ENCODE measurements at places on chromosomes 2 and 18.

DNA sequence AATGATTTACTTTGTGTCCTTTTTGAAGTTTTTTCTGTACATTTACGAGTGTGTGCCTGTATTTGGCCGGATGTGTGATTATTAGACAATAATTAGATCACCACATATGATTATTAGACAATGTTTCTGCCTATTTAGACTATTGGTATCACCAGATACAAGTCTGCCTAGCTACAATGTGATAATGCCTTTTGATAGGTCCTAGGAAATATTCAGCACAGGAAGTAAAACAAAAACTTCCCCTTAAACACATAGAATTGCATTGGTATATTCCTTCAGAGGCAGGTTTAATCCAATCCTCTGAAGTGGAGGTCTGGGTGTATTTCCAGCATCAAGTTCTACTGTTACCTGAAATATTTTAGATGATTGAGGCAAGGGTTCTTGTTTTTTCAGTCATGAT, 275.1 kb downstream of the TGIF1 start:
- no peak for DNase-seq

DNA sequence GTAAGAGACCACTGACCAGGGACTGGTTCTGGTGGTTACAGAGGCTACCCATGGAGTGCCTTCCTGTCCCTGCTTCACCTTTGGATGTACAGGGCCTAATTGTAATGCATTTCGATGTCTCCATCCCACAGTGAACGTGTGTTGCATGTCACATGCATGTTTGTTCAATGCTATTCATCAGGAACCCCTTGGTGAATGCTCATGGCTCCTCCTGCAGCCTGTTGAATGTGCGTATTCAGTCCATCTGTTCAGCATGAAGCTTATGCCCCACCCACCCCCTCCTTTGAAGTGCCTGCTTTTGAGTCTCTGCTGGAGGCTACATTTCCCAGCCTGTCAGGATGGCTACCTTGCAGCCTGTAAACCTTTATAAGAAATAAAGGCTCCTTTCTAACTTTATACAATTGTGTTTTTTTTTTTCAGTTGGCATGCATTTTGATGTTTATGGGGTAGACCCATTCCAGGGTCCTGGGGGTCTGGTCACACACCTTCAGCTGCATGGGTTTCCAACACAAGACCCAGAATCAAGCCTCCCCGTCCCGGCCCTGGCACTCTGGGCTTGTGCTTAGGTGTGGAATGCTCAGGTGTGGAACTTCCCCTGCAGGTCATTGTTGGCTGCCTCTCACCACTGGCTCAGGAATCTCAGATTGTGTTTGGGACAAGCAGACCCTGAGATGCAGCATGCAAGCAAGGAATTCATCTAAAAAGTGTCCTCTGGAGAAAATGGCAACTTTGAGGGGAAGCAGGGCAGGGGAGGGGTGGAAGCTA, 238.8 kb upstream of the HDAC4 start:
- no peak for DNase-seq

DNA sequence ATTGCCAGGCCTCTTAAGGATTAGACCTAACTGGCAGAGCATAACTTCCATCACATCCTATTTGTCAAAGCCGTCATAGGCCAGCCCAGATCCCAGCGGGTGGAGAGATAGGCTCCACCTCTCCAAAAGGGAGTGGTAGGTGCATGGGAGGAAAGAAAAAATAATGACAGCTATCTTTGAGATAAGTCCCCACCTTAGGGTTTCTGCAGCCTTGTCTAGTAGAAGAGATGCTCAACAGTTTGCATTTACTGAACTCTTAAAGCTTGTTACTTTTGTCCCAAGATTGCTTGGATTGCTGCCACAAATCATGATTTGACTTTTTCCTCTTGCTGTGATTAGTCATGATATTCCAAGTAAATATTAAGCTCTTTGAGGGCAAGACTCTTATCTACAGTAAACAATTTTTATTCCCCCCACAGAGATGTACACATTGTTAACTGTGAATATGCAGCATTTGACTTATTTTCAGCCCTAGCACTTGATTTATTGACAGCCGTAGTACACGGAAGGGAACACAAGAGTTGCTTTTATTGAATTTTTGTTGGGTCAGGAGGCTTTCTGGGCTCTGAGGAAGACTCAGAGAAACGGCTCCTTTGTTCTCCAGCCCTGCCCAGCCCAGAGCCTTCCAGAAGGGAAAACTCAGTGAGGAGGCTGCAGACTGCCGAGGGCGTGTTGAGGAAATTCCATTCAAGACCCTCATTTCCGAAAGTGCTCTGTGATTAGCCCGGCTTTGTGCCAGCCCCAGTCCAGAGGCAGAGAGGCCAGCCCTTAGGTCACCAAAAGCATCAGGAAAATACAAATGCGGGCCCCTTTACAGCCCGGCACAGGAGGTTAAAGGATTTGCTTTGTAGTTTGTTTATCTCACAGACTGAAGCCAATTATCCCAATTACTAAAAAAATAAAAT, 75.5 kb upstream of the ZNF532 start:
- no peak for DNase-seq

DNA sequence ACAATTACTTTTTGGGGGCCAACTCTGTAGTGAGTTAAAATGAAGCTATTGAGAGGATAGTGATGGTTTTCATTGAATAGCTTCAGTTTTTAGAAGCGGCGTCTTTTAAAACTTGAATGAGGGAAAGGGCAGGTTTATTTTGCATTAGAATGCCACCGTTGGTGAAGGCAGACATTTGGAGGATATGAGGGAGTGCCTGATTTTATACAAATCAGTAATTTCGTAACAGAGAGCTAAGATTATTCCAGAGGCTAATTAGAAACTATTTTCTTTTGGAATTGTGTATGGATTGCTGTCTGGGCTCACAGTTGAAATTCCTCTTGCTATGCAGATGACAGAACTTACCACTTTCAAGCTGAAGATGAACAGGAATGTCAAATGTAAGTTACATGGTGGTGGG, 67.6 kb downstream of the ITGB1BP1 start:
- DNase-seq: no peak

GRCh38 chr2:16243411-16243996, 303.2 kb downstream of the MYCN start:
- DNase-seq: no peak

- DNase-seq: no peak
Measured at GRCh38 chr2:78202986-78203670, 681.0 kb upstream of the LRRTM4 start.

- no peak for DNase-seq
Measured at GRCh38 chr18:38606841-38607240, 1041.2 kb upstream of the CELF4 start.

GRCh38 chr2:133080822-133081221, 410.8 kb upstream of the LYPD1 start:
- DNase-seq: no peak

- no peak for DNase-seq
Measured at GRCh38 chr2:170206805-170207407, 29.0 kb downstream of the MYO3B start.

DNA sequence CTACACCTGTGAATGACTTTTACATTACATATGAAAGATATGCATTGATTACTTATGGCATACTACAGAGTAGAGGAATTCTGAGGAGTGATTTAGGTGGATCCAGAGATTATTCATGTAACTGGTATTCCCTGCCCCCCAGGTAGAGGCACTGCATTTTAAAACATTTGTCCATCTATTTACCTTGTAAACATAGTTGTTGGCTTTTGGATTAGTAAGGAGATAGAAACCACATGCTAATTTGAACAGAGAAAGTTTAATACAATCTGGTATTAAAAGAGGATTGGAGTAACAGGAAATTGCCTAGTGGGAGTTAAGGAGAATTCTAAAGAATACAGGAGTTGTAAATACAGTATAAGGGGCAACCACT, 15.9 kb downstream of the GALNT3 start:
- no peak for DNase-seq

DNA sequence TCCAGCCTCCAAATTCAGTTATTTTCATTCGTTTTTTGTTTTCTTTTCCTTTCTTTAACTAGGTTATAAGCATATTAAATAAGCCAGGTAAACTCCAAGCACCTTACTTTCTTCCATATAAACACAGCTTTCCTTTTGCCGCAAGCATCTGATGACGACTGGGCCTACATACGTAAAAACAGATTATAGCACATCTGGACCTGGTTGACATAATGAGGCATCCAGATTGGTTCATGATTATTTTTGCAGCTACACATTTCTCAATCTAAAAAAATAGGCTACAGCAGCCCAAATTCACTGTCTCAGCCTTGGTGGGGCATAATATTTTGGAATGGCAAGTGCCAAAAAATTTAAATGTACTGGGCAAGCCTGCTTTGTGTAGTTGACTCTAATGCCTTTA, 7.7 kb downstream of the CYP1B1 start:
- no peak for DNase-seq

GRCh38 chr2:222268311-222268990, 30.3 kb downstream of the PAX3 start:
- DNase-seq: no peak

DNA sequence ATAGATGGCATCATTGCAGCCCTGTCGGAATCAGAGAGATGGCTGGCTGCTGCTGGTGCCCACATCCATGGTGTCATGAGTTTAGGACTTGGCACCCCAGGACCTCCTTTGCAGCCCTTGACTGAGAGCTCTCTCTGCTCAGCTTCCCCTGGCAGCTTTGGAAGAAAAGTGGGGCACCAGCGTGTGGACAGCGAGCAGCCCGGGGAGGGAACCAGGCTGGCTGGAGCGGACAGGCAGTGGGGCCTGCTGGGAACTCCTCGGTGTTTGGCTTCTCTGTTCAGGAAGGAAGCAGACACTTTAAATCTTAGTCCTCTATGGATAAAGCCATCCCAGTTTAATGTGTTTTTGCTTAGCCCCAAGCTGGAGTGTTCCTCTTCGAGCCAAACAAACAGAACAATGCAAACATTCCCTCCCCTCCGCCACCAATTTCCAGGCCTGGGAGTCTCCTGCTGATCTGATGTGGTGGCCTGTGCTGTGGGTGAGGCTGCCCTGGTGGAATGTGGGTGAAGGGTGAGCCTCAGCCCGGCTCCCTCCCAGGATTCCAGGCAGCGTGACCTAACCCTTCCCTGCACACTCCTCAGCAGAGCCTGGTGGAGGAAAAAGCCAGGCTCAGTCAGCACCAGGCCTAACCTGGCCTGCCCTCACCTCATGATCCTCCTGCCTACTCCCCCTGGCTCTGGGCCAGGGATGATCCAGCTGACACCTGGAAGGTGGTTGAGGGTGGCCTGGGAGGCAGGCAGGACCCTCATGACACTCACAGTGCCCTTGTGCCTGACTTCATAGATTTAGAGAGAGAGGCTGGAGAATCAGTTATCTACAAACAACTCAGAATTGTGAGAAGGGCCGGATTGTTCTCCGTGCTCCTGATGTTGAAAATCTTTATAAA, 21.6 kb upstream of the ITGB6 start:
- no peak for DNase-seq

DNA sequence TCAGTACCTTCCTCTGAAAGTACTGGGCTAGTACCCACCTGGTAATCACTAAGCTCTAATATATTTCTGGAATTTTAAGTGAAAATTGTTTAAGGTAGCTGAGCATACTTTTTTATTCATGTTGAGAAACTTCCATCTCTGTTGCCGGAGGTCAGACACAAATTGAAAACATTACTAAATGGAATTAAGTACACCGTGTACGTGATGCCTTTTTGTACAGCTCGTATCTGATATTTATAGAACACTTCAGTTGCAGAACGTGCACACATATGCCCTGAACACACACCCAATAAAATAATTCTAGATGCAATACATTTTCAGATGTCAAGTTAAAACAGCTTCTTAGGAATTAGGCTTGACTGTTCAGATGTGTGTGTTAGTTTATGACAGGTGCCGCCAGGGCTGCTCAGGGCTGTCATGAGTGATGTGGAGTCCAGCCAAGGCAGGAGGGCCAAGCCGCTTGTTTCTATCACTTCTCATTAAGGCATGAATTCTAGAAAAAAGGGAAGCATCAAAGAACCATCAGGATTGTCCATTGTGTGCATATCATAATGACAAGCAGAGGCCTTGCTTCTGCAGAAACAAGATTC, 80.9 kb upstream of the FOSL2 start:
- no peak for DNase-seq

DNA sequence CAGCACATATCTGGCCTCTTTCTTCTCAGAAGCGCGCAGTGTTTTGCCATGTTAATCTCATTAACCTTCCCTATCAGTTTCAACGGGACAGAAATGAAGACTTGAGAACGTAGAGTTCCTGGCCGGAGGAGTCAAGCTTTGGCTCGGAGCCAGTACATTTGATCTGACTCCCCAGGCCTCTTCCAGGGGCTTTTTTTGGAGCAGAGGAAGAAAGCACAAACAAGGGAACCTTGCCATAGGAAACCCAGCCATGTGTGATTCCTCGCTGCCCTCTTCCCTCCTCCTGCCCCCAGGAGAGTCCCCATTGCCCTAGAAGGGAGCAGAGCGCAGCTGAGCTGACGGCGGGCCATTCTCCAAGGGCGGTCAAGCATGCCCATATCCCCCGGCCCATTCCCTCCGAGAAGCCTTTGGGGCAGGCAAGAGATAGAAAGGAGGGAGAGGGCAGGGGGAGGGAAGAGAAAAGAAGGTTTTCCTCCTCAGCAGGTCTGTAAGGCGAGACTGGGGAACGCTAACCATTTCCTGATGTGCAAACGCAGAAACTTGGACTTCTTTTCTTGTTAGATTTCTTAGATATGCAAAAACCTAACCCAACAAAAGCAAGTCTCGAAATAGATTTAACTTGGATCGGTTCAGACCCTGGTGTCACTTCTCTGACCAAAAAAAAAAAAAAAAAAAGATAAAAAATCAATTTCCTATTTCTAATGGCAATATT, 63.7 kb upstream of the POU3F3 start:
- DNase-seq: no peak

GRCh38 chr2:201795607-201796477, 10.5 kb upstream of the CDK15 start:
- DNase-seq: no peak

GRCh38 chr18:62183578-62184195, 3.2 kb downstream of the PIGN start:
- no peak for DNase-seq

- DNase-seq: no peak
Measured at GRCh38 chr2:215765729-215766360, 247.5 kb downstream of the MREG start.

DNA sequence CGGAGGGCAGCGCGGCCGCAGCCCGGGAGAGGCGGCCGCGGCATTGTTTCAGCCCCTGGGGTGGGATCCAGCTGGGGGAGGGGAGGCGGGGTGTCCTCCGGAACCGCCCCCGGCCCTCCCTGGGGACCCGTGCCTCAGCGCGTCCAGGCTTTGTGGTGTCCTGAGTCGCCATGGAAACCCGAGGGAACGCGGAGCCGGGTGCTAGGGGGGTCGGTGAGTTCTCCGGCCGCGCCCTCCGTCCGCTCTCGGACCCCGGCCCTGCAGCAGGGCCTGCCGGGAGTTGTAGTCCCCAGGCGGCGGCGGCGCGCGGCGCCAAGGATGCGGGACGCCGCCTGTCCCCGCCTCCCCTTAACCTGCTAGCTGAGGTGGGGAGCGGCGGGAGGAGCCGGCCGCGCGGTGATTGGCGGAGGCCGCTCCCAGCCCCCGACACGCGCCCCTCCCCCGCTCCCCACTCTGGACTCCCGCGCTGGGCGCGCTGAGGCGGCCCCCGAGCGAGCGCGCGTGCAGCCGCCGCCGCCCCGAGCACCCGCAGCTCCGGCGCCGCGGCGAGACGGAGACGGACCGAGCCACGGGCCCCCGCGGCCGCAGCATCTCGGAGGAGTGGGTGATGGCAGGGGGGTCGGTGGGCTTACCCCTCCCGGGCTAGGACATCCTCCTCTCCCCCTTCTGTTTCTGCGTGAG, at the start of gene DPYSL5:
TSS of gene DPYSL5 (plus strand) at position 478 of the 681 bp plus-strand sequence. CDS start 50,368 bp downstream, outside the sequence.
- no peak for DNase-seq

Measured in stimulated activated CD8-positive, alpha-beta memory T cell treated with anti-CD3 and anti-CD28 coated beads, Interleukin-15, amount 100 ng/mL, for 24 hours (primary cell).